ENCODE measurements at places on chromosomes 13 and 19. TPM values are rescaled to one million over a fixed set of nuclear protein-coding genes. Genes with fewer than 3 reads are reported as not detected.

- DNase-seq = no peak
- H3K27ac ChIP-seq = no peak overlapping the region
- no peak overlapping the region for H3K4me3 ChIP-seq
- no peaks in the 10 kb centered on the region for H3K36me3 ChIP-seq
- no peaks in the 10 kb centered on the region for H3K4me1 ChIP-seq
- no peaks in the 10 kb centered on the region for H3K27me3 ChIP-seq
These were observed 37.1 kb upstream of the RNF113B start for GRCh38 chr13:98214008-98214643.

- no peaks in the 10 kb centered on the region for H3K36me3 ChIP-seq
- H3K4me3 ChIP-seq = no peak overlapping the region
These were observed 957 bp upstream of the CCDC194 start for GRCh38 chr19:17394891-17395415.

GRCh38 chr19:4971424-4971793 lies 2.5 kb downstream of the KDM4B start:
- no peaks in the 10 kb centered on the region for H3K27me3 ChIP-seq
- H3K4me3 ChIP-seq = peak overlapping the region; percentile 39
- no peaks in the 10 kb centered on the region for H3K36me3 ChIP-seq
- peak overlapping the region; percentile 41 for H3K27ac ChIP-seq
- H3K4me1 ChIP-seq = peaks cover 27% of the 10 kb centered on the region
- DNase-seq = no peak

DNA sequence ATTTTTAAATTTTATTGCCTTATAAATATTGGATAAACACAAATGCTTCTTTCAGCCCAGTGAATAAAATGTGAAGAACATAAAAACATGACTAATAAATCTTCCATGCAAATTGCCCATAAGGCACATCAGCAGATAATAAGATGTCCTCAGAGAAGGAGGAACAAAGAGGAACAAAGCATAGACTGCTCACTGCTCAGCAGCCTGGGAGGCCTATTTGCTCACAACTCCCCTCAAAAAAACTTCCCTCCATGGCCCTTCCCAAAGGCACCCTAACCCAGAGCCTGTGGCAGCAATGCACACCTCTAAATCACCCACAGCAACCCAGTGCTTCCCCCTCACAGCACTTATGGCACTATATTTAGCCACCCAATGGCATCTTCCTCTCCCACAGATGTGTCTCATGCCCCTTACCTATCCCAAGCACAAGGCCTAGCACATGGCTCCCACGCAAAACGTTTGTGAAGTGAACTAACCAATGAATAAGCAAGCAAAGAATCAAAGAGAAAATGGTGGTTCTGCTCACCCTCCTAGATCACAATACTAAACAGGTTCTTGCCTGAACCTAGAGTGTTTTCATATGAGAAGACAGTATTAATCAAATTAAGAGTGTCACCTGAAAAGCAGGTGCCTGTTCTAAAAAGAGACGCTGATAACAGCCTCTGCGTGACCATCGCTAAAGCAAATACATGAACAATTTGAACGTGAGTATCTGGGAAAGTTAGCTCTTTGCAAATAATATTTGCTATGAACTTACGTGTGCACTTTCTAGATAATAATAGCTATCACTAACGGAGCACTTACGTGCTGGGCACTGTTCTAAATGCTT lies 96.9 kb downstream of the TBC1D4 start:
- no peak overlapping the region for H3K27ac ChIP-seq
- no peaks in the 10 kb centered on the region for H3K36me3 ChIP-seq
- H3K4me1 ChIP-seq = no peaks in the 10 kb centered on the region
- H3K27me3 ChIP-seq = no peaks in the 10 kb centered on the region
- DNase-seq = no peak

DNA sequence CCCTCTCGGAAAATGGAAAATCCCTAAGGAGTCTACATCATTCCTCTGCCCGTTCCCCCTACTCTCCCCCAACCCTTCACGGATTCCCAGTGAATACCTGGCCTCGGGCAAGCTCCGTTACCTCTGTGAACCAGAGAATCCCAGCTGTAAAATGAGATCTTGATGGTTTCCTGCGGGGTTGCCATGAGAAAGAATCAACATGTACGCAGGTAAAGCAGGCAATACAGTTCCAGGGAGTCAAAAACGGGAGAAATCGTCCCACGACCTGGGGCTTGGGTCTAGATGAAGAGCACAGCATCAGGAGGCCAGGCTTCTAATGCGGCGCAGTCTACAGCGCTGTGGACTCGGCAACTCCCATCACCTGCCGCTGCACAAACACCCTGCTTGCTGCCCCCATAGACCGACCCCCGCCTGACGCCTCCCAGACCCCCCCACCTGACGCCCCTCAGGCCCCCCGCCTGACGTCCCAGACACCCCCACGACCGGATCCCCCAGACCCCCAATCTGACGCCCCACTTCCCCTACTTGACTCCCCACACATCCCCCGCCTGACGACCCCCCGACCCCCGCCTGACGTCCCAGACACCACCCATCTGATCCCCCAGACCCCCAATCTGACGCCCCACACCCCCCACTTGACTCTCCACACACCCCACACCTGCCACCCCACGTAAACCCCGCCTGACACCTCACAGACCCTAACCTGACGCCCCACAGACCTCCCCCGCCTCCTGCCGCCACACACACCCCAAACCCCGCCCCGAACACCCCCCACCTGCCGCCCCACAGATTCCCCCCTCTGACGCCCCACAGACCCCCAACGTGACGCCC lies 680 bp downstream of the LIG4 start:
- no peak for DNase-seq
- H3K27me3 ChIP-seq = no peaks in the 10 kb centered on the region
- H3K4me1 ChIP-seq = peaks cover 36% of the 10 kb centered on the region
- H3K36me3 ChIP-seq = no peaks in the 10 kb centered on the region

DNA sequence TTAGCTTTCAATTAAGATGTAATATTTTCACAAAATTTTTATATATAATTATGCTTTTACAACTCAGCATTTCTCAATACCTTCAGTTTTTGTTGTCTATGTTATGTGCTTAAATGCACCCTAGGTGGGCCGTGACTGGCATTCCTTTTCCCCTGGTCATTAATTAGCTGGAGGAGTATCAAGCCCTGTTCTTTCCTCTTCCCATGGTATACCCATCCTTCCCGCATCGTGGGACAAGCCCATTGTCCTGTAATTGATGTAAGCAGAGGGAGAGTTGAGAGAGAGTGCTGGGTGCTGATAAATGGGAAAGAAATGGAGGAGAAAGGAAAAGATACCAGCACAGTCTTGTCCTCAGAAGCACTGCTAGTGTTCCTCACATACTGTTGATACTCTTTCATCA lies 591.7 kb downstream of the GPC6 start:
- no peaks in the 10 kb centered on the region for H3K4me1 ChIP-seq
- no peaks in the 10 kb centered on the region for H3K36me3 ChIP-seq
- no peak for DNase-seq
- H3K27ac ChIP-seq = no peak overlapping the region

GRCh38 chr19:4059453-4059871 lies 7.2 kb downstream of the ZBTB7A start:
- H3K27me3 ChIP-seq = no peaks in the 10 kb centered on the region
- no peak for DNase-seq
- H3K4me1 ChIP-seq = peaks cover 52% of the 10 kb centered on the region
- peaks cover 4% of the 10 kb centered on the region for H3K36me3 ChIP-seq
- H3K4me3 ChIP-seq = peak overlapping the region; percentile 6

GRCh38 chr13:74289107-74289506 lies 154.9 kb upstream of the KLF12 start:
- peaks cover 48% of the 10 kb centered on the region for H3K4me1 ChIP-seq
- H3K27ac ChIP-seq = no peak overlapping the region
- no peaks in the 10 kb centered on the region for H3K36me3 ChIP-seq
- no peak for DNase-seq
- H3K4me3 ChIP-seq = no peak overlapping the region

GRCh38 chr13:95950103-95950502 lies 103.1 kb downstream of the UGGT2 start:
- no peaks in the 10 kb centered on the region for H3K4me1 ChIP-seq
- DNase-seq = no peak
- H3K4me3 ChIP-seq = no peak overlapping the region
- H3K27me3 ChIP-seq = no peaks in the 10 kb centered on the region
- no peaks in the 10 kb centered on the region for H3K36me3 ChIP-seq
- H3K27ac ChIP-seq = no peak overlapping the region

DNA sequence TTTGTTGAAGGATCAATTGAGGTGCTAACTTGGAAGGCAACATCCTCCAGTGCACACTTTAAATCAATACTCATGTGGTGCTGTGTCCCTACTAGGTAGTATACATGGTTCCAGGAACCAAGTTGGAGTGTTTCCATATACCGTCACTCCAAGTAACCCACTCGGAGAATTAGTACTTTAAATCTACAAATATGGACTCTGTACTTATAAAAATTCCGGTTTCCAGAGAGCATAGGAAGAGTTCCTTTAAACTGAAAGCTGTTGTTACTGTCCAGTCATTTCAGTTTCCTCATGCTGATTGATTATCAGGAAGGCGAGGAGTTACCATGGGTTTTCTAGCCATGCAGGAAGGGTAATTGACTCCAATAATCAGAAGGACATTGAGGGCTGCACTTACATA lies 7.2 kb downstream of the CPB2 start:
- no peaks in the 10 kb centered on the region for H3K27me3 ChIP-seq
- H3K4me1 ChIP-seq = no peaks in the 10 kb centered on the region
- no peak for DNase-seq
- H3K27ac ChIP-seq = no peak overlapping the region
- no peaks in the 10 kb centered on the region for H3K36me3 ChIP-seq

DNA sequence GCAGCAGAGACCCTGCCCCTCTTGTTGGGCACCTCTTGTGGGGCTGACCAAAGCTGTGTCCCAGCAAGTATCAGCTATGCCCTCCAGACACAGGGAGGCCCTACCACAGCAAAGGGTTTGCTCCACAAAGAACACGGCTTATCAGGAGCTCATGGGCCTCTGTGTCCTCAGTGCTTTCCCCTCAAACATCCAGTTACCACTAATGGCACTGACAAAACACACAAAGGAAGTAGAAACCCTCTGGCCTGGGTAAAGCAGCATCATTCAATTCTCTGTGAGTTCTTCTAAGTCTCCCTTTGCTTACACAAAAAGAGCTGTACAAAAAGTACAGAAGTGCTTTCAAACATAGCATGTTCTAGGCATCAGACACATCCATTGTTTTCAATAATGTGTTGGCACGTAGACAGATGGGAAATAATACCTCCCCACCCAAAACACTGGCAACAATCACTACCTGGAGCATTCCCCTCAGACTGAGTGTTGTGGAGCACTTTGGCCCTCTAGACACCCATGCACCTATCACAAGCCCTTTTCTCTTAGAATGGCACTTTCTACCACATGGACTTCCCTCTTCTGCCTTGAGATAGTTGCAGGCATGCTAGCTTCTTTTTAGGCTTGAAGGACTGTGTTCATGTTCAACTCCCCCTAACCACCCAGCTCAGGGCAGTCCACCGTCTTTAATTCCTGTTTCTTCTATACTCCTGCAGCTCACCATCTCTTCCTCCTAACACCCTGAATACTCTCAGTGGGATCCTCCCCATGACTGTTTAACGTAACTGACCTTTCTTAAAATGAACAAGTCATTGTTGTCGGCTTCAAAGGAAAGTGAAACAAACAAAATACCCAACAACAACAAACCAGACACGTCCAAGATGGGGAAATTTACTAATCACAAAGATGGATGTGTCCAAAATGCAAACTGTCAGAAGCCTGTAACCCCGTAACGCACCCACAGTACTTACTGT lies 43.5 kb downstream of the ATP7B start:
- H3K27ac ChIP-seq = no peak overlapping the region
- no peaks in the 10 kb centered on the region for H3K36me3 ChIP-seq
- no peak for DNase-seq
- H3K4me3 ChIP-seq = no peak overlapping the region
- H3K27me3 ChIP-seq = no peaks in the 10 kb centered on the region

- no peaks in the 10 kb centered on the region for H3K36me3 ChIP-seq
- no peak for DNase-seq
- peaks cover 4% of the 10 kb centered on the region for H3K27me3 ChIP-seq
- H3K4me1 ChIP-seq = peaks cover 10% of the 10 kb centered on the region
- H3K27ac ChIP-seq = no peak overlapping the region
- no peak overlapping the region for H3K4me3 ChIP-seq
These were observed 37.5 kb upstream of the PNMA8B start for GRCh38 chr19:46533078-46533620.

Gene HDGFL2
- 45.4 TPM for total RNA-seq

Gene MUC16
- total RNA-seq = 0.02 TPM

Gene ZNF709
- total RNA-seq = 2.5 TPM

Gene NCR1
- total RNA-seq = 0.31 TPM

Gene SLC7A9
- 0.24 TPM for total RNA-seq
